GM03348 (cell line): ENCODE measurements at places on chromosomes 5 and 9.
A peak's percentile ranks its signal among the peaks of the same experiment; 100 is the strongest.

- no peak for DNase-seq
Measured at GRCh38 chr5:114898602-114899001, 271.1 kb downstream of the TRIM36 start.

DNA sequence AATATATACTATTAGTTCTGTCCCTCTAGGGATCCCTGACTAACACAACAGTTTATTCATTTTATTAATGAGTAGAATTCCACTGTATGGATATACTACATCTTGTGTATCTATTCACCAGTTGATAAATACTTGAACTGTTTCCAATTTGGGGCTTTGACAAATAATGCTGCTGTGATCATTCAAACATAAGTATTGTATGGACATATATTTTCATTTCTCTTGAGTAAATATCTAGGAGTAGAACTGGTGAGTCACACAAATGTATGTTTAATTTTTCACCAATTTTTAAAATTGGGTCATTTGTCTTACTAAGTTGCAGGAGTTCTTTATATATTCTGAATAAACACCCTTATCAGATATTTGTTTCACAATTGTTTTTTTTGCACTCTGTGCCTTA lies 149.1 kb downstream of the FBXL17 start:
- no peak for DNase-seq

DNA sequence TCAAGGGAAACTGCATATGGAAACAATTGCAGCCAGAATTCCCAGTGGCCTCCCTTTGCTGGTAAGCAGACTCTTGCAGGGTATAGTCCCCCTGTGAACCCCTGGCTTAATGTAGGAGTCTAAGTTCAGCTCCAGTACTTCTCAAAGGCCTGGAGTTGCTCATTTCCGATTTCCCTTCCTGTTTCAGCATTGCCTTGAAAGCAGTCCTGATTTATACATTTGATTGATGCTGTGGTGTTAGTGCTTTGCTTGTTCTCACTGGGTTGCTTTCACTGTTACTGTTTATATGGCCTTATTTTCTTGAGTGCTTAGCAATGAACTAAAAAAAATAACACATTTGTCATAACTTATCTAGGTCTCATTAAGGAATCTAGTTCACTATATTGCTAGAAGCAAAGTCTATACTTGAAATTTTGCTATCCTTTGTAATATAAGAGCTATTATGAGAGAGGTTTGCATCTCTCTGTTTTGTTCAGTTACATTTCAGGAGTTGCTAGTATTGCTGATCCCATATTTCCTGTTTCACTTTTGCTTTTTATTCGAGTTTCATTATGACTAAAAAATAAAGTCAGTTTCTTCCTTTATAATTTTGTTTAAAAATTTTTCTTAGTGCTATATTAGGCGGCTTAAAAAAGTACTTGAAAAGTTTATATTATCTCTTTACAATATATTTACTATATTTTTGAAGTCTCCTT lies 122.4 kb upstream of the NMUR2 start:
- DNase-seq, result peak; percentile 7

DNA sequence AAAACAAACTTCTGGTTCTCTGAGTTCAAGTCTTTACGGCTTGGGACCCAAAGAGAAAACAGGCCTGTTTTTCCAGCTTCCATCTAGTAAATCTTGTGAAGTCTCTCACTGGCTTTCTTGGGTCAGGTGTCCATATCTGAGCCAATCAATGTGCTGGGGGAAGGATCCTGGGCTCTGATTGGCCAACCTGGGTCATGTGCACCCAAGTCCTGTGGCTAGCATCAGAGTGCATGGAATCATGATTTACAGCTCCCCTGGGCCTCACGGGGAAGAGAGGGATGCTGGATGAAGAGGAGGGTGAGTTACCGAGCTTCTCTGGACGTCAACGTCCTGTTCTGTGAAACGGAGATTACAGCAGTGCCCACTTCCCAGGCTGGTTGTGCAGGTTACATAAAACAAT lies 19.4 kb downstream of the CXCL14 start:
- DNase-seq, result peak; percentile 32

GRCh38 chr5:129903466-129904101 lies 681 bp upstream of the CHSY3 start:
- DNase-seq, result no peak

- peak; percentile 66 for DNase-seq
Measured at GRCh38 chr9:95264954-95265615, 52.4 kb downstream of the FANCC start.

DNA sequence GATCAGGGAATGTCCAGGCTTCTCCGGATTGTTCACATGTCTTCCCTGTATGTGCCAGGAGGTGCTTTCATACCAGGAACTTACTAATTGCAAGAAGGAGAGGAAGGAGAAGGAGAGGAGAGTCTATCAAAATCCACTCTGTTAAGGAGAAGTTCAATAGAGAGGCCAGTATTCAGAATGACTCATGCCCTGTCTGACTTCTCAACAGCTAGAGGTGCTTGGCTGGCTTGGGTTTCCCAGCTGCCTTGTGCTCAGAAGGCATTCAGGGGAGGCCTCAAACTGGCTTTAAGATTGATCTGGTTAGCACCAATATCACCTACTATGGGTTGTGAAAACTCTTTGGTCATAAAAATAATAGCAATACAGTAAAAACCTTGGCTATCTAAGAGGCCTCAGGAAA lies 167.9 kb upstream of the GLRA1 start:
- no peak for DNase-seq

GRCh38 chr9:97831843-97832636 lies 21.0 kb upstream of the FOXE1 start:
- DNase-seq, result no peak

- no peak for DNase-seq
Measured at GRCh38 chr9:131539223-131539923, 6.0 kb upstream of the PRRT1B start.

- no peak for DNase-seq
Measured at GRCh38 chr5:68287631-68287975, 72.0 kb downstream of the PIK3R1 start.

DNA sequence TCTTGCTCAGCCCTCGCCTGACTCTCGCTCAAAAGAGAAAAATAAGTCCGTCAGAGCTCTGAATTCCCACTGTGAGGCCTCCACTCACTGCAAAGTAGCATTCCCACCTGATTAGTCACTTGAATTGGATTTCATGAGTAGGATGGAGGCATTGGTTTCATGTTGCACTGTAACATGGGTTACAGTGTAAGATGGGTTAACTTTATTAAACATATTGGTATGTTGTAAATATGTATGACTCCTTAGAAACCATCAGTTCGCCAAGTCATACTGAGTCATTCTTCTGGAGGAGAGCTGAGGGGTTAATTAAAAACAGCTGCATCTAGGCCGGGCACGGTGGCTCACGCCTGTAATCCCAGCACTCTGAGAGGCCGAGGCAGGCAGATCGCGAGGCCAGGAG lies 93.8 kb upstream of the BNC2 start:
- DNase-seq, result peak; percentile 87

GRCh38 chr5:87836696-87837095 lies 424.0 kb upstream of the CCNH start:
- no peak for DNase-seq

- no peak for DNase-seq
Measured at GRCh38 chr5:33886283-33886682, 5.5 kb downstream of the ADAMTS12 start.

DNA sequence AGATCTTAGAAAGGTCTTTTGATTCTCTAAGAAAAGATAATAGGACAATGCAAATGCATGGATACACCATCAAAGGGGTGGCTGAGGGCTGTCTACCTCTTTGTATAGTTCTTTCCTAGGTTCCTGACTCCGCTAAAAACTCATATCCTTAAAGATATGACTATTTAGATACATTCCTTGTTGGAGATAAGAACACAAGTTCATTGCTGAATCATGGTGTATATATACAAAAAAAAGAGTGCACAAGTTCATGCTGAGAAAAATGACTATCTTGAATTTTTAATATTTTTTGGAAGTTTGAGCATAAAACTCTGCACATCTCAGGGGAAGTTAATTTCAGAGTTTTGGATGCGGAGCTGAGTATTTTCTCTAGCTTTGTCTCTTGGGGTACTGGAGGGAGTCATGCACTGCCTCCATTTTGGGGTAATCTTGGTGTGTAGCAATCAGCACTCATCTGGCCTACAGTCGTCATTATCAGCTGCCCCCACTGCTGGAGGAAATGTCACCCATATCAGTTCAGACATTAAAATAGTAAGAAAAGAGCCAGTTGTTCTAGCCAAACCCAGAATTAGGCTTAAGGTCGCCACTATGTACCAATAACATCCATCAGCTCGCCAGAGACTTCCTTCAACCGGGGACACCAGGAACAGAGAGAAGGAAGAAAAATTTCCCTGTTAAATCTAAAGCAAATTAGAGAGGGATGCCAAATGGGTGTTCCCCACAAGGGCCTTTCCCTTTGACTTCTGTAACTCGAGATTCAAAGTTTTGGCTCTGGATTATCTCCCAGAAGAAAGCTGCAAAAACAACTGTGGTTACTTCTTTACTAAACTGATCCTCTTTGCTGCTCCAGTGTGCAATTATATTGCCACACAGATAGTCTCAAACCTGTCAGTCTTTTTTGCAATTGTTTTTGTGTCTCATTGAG lies 49.0 kb downstream of the PTTG1 start:
- peak; percentile 18 for DNase-seq

DNA sequence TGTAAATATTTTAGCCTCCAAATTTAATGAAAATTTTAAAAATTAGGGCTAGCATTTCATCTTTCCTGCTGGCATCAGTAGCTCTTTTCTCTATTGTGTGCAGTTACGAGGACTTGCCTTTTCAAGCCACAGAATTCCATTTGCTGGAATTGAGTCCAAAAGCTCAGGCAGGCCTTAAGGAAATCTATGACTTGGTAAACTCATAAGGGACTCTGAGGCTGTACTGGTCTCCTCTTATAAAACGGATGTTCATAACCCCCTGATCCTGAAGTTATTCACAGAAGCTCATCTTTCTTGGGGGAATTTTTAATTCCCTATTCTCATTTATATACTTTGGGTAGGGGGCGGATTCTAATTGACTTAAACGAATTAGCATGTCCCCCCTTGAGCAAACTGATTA lies 23.4 kb downstream of the ANKRA2 start:
- DNase-seq, result no peak

GRCh38 chr5:113678924-113679575 lies 165.6 kb downstream of the YTHDC2 start:
- DNase-seq, result peak; percentile 58

- DNase-seq, result no peak
Measured at GRCh38 chr5:179379321-179379890, 34.1 kb upstream of the ADAMTS2 start.

DNA sequence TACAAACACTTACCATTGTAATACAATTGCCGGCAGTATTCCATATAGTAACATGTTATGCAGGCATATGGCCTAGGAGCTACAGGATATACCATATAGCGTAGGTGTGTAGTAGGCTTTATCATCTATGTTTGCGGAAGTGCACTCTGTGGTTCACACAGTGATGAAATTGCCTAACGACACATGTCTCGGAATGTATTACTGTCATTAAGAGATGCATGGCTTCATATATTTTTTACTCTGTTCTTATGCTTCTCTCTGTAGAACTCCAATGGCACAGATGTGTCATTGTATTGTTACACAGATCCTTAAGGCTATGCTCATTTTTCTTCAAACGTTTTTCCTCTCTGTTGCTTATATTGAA lies 19.2 kb upstream of the ANKRD18A start:
- no peak for DNase-seq

DNA sequence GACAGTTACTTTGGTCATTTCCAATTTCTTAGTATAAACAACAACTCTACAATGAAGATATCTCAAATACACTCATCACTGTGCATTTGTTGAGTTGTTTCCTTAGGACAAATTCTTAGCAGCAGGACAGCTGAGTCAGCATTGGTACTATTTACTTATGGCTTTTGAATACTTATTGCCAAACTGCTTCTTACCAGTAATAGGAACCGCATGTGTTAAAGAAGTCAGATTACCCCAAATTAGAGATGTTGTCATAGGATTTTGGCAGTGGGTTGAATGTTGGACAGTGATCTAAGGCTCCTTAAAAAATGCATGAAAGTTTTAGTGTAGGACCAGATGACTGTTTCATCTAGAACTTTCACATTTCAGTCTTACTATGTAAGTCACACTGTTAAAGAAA lies 280.1 kb upstream of the DMRT1 start:
- no peak for DNase-seq

GRCh38 chr5:10077791-10078545 lies 171.7 kb downstream of the ATPSCKMT start:
- DNase-seq, result peak; percentile 75

DNA sequence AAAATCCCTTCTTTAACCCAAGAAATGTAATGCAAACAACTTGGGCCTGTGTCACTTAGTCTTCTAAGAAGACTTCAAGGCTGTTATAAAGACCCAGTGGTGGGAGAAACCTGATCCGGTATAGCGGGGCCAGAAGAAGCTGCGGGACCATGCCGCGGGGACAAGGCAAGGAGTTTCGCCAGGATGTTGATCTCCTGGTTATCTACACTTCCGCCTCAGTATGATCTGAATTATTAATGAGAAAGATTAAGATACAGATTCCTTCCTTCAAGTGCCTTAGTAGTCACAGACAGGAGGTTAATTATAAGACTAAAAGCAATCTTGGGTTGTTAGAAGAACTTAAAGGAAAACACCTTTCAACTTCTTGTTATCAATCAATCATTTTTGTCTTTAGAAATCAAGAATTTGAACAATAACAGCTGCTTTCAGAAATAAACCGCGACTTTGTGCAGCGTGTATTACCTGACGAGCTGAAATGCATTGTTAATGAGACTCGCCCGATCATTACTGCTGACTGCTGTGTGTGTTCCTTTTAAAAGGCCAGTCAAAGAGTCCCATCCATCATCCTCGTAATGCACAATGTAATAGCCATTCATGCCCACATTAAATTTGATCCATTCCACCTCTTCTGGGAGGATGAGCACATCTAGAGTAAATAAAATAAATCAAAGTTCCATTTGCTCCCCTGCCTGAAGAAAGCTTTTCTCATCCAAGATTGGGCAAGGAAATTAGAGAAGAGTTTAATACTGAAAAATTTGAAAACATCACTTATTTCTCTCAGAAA lies 22.2 kb downstream of the ERAP1 start:
- no peak for DNase-seq

- DNase-seq, result peak; percentile 77
Measured at GRCh38 chr9:114366334-114367128, 21.3 kb downstream of the AKNA start.
